ENCODE measurements at places on chromosomes 7 and 10. TPM values are rescaled to one million over a fixed set of nuclear protein-coding genes. Genes with fewer than 3 reads are reported as not detected.

DYNC1I1 gene
- total RNA-seq, result 18.5 TPM

CLDN12 gene
- 31.8 TPM for total RNA-seq

DIP2C gene
- 30.5 TPM for total RNA-seq

AKR1C4 gene
- not detected for total RNA-seq

Data from left cardiac atrium (tissue), 4 donors.